ENCODE measurements at places on chromosomes 6 and 20.

DNA sequence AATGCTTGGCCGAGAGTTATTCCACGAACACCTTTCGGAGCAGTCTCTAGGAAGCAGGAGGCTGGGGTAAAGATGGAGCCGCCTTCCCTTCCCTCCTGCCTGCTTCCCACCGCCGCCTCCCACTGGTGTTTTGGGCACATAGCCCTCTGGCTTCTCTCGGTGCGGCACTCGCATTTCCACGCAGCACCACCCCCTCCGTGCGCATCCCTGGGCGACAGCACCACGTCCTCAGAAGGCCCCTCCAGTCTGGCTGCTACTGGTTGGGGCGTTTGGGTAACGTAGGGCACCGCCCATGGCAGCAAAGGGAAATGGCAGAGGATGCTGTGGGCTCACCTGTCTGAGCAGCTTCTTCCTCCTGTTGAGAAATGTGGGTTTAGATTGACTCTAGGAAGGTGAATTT is 2.4 kb downstream of the COL20A1 start:
- DNase-seq, result no peak

- no peak for DNase-seq
Observed at GRCh38 chr20:19017104-19017690, 195.2 kb upstream of the SLC24A3 start.

DNA sequence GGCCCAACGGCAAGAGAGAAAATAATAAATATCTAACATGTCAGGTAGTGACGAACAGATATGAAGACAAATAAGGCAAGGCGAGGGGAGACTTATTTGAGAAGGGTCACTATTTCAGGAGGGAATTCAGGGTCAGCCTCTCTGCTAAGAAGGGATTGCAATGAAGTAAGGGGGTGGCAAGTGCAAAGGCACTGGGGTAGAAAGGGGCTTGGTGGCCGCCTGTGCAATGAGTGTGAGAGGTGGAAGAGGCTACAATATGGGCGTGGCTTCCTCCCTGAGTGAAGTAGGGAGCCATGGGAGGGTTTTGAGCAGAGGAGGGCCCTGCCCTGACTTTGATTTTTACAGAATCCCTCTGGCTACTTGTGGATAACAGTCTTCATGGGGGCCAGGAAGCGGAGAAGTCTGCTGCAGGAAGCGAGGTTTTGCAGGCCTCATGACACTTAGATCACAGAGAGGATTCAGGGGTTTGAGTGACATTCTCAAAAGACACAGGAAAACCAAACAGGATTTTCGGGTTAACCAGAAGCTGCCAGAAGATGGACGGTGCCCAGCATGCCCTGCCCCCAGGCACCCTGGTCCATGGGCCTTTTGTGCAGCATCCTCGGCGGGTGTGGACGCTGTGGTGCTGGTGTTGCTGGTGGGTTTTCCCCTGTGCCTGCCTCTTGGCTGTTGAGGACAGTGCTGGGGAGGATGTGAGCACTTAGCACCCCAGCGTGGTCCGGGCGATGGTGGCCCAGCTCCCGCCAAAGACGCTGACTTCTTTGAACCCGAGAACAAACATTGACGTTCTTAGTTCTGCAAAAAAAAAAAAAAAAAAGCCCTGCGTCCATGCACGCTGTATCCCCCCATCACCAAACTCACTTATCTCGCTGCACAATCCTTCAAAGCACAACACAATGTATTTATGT is 124.2 kb upstream of the PTPN1 start:
- no peak for DNase-seq

DNA sequence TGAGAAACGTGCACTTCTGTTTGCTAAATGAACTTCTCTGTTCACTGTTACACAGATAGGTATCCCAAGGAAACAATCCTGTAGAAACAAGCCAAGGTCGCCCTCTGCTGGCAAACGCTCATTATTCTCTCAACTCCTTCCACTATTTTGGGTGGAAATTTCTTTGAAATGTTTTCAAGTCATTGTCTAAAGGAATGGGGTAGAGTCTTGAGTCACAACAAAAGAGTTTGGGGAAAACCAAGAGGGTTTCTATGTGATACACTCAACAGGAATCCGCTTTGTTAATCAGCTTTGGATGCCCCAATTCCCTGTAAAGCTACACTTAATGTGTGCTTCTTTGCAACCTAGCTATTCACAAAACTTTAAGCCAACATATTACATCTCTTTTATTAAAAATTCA is 4.6 kb upstream of the RAE1 start:
- DNase-seq, result no peak

DNA sequence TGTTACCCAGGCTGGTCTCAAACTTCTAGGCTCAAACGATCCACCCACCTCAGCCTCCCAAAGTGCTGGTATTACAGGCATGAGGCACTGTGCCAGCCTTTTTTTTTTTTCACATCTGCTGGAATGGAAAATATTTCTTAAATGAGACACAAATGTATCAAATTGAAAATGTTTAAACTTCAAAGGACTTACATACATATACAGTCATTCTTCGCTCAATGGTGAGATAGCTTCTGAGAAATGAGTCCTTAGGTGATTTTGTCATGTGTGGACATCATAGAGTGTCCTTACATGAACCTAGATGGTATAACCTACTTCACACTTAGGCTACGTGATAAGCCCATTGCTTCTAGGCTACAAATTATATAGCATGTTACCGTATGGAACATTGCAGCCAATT is 43.1 kb downstream of the MICA start:
- peak; percentile 29 for DNase-seq

- no peak for DNase-seq
Observed at GRCh38 chr6:81894306-81894705, 141.8 kb upstream of the TENT5A start.
